IPS-NIHi11 (cell line): ENCODE measurements at places on chromosomes 4 and X.

- no peak for DNase-seq
These were observed 355.9 kb upstream of the EDA2R start for GRCh38 chrX:66994729-66995128.

GRCh38 chrX:132594129-132594528 lies 105.3 kb upstream of the MBNL3 start:
- no peak for DNase-seq

DNA sequence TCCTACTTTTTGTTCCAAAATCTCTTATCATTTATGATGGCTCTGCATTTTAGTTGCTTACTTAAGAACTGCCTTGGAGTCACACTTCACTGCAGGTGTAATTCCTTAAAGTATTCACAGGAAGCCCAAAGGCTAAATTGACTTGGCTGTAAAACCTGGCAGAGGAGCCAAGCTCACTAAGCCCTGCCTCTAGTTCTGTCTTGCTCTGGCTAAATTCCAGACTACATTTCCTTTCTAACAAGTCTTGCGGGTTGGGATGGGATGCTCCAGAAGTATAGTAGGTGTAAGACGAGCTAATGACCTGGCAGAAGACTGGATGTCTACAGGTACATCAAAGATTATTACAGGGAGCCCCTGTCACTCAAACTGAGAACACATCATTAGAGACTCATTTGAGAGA lies 924.0 kb upstream of the INTU start:
- no peak for DNase-seq

DNA sequence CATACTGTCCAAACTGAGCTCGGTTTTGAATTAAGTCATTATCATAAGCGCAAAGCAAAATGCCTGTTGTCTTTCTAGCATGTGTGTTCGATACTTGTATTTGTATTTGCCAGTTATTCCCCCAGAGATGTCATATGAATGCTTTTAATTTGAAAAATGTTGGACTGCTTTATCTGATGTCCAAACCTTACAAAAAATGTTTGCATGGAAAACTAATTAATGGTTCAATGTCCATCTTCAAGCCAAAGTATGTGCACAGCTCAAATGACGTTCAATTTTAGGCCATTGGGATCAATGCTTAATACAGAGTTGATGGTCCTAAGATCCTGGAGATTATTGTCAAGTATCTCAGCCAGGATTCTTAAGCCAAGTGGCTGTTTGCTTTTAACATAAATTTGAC lies 17.2 kb upstream of the HPGDS start:
- DNase-seq: no peak

- DNase-seq: no peak
These were observed 145.4 kb downstream of the PTTG2 start for GRCh38 chr4:38105475-38106220.

- no peak for DNase-seq
These were observed 1.0 kb upstream of the ARHGAP4 start for GRCh38 chrX:153926858-153927671.

GRCh38 chr4:65535113-65535512 lies 135.2 kb downstream of the EPHA5 start:
- no peak for DNase-seq

- DNase-seq: no peak
These were observed 11.3 kb downstream of the RAP2C start for GRCh38 chrX:132207996-132208395.

GRCh38 chr4:187940299-187940698 lies 55.3 kb upstream of the ZFP42 start:
- no peak for DNase-seq

- no peak for DNase-seq
These were observed 8.1 kb downstream of the RPL9 start for GRCh38 chr4:39450618-39451017.

DNA sequence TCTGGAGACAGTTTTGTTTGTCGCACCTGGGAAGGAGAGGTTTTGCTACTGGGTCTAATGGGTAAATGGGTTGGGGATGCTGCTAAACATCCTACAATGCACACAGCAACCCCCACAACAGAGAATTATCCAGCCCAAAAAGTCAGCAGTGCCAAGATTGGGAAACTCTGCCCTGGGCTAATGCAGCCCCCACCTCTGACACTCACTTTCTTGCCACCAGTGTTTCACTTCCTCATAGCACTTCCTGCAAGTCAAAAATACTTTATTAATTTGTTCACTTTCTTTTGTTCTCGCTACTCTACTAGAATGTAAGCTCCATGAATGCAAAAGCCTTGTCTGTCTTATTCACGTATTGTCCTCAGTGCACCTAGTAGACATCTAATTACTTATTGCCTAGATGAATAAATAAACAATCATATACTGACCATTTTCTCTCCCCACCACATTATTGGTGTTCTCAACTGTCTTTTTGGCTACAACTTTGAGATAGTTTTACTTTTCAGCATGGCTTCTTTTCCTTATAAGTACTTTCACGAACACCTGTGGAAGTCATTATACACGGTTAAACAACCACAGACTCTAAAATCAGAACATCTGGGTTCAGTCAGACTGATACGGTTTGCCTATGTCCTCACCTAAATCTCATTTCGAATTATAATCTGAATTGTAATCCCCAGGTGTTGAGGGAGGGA lies 82.0 kb upstream of the PITX2 start:
- no peak for DNase-seq

DNA sequence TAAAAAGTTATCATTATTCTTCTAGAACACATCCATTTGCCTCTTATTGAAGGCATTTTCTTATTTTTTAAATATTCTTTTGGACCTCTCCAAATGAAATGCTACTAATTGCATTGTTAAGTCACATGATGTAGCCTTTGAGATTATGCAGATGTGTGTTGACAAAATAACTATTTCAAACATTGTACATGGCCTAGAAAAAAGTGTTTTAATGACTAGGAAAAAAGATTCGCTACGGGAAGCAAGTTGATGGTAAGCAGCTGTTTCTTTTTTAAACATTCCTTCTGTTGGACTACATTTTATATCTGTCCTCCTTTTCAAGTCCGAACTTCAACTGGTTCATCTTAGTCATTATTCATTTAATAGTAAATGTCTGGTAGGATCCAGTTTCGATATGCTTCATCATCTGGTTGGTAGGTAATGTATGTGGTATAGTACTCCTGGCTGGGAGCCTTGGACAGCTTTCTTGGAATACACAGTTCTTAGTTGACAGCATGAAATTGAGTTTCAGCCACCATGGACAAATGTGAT lies 34.3 kb upstream of the GUCY1A1 start:
- DNase-seq: no peak

DNA sequence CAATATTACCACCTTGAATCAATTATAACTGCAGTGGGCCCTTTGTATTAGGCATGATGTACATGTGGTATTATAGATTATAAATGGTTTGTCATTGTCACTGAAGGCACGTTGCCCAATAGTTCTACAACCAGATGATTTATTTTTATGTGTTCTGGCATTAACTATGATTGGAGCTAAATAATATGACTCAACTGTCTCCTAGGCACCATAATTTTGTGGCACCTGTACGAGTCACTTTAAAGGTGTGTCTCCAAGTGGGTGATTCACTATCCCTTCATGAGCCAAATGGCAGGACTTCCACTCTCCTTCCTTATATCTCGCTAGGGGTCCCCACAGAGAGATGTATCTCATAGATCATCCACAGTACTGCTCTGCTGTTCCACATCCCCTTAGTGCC lies 6.1 kb upstream of the SMPX start:
- no peak for DNase-seq

DNA sequence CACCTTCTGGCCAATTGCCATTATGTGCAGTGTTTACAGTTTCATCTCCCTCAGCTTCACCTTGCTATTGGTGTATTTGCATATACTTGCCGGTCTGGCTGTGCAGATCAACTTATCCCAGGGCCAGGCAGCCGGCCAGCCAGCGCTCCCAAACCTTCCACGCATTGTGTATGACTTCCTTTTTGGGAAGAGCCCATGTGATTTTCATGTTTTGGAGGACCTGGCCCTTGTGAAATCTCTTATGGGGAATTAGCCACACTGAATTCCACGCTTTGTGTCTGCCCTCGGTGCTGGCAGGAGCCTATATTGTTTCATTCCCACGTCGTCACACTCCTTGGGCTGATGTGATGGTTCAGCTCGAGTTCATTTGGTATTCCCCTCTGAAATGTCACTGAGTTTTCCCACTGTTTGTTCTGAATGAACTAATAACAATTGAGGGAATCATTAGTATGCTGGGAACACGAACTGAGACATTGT lies 6.0 kb upstream of the PDLIM3 start:
- DNase-seq: no peak

- DNase-seq: no peak
These were observed 3.2 kb upstream of the IL1RAPL1 start for GRCh38 chrX:28584025-28584424.

DNA sequence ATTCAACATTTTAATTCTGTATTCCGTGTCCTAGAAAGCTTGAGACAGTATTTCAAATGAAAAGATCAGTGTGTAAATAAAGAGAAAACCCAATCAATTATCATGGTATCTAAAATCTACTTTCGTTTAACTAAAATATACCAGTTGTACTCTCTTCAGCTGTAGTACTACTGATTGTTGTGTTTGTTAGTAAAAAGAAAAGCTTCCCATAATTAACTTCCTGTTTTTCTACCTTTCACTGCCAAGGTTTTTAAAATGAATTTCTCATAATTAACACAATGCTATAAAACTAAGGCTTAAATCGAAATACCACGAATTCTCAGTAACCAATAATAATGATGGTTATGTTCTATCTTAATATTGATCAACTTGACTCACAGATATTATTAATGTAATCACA lies 37.4 kb downstream of the PPP3CA start:
- no peak for DNase-seq

DNA sequence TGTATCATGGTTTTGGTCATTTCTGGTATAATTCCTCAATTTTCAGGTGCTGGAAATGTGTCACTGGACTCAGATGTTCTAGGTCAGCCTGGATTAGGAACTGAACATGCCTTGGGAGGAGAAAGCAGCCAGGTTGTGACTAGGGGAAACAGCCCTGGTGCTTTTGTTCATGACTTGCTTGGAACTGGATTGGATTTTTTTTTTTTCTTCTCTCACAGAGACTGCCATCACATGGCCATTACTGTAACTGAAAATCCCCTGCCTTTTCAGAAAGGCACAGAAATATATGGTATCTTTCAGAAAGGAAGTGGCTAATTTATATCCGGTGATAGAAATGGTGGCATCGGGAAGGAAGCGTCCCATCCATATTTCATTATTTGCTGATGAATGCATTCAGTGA lies 34.6 kb downstream of the SEPTIN11 start:
- no peak for DNase-seq

- DNase-seq: no peak
These were observed 22.3 kb downstream of the AMOT start for GRCh38 chrX:112818114-112819007.

DNA sequence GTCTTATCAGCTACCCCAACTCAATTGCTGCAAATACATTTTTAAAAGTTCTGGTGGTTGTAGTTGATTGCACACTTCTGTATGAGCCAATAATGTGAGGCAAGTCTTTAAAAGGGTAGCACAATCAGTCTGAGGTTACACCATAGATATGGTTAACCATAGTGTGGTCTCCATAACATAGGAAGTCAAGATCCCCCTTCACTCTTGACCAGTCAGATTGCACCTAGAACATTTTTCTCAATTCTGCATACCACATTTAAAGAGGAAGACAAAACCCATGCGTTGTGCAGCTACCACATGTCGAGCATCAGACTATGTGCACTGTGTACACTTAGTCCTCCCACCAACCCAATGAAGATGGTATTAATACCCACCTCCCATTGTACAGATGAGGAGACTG lies 26.5 kb upstream of the CYBB start:
- DNase-seq: no peak

DNA sequence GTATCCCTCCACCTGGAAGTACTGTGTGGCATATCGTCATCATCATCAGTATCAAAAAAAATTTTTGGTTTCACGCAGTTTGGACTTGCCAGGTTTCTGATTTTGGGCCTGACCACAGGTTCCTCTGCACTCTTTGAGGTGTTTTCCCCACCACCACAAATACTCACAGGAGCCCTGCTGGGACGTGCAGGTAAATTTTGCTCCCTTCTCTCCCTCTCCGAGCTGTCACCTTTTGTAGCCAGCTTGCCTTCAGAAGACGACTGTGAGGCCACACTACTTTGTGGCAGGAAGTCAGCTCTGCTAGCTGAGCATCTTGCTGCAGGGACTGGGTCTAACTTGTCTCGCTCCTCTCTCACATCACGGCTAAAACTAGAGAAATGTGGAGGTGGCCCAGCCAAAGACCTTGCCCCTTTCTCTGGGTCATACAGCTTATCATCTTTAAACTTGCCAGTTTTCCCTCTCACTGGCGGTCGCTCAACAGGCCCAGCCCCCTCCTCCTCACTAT lies 2.8 kb downstream of the PJA1 start:
- DNase-seq: no peak

DNA sequence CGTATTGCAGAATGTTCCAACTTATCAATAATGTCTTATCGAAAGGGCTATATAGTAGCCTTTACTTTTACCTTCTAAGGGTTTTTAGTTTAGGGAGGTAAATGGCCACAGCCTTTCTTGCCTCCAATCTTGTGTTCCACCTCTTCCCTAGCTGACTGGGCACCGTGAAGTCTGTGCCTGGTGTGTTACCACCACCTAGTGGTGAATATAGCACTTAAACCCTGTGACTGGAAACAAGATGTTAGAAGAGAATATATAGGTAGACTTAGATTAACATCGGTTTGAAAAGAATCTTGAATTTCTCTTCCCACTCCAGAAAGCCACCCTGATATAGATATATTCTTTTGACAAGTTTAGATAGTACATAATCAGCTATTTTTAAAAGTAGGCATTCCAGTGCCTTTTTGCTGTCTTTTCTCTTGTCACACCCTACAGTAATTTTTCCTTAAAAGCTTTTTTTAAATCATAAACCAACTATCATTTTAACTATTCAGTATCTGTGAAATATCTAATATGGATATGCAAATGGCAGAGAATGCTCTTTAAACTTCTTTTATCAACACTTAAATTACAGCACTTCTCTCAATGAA lies 27.8 kb upstream of the ADH7 start:
- peak; percentile 76 for DNase-seq

- DNase-seq: no peak
These were observed 1038.3 kb upstream of the SLIT2 start for GRCh38 chr4:19213388-19213787.

GRCh38 chr4:113760094-113760794 lies 1.3 kb downstream of the CAMK2D start:
- DNase-seq: peak; percentile 14

DNA sequence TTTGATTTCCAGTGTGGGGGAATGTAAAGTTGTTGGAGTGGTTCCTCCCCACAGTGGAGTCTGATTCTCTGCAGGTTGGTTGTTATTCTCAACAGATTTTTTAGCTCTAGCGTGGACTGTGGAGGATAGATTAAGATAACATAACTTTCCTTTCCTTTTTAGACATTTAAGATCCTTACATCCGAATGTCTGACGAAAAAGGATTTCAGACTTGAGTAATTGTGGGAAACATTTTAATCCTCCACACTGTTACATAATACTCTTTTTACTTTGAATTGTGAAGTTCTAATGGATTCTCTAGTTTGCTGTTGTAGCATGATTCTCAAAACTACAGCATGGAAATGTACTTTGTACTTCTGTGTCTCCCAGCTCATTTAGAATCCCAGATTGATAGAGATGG lies 107.8 kb downstream of the ARHGAP10 start:
- no peak for DNase-seq

GRCh38 chrX:40154250-40154852 lies 56.6 kb upstream of the BCOR start:
- DNase-seq: no peak

- DNase-seq: no peak
These were observed 71.6 kb downstream of the GPC3 start for GRCh38 chrX:133913658-133914388.

GRCh38 chr4:106914223-106914622 lies 121.9 kb downstream of the DKK2 start:
- DNase-seq: no peak

GRCh38 chrX:21745756-21746155 lies 12.2 kb downstream of the SMPX start:
- no peak for DNase-seq
